Left lobe of liver (tissue), 2 donors: ENCODE measurements at places on chromosomes 7 and 10. TPM values are rescaled to one million over a fixed set of nuclear protein-coding genes. Genes with fewer than 3 reads are reported as not detected.

The HOXA13 gene
- 0.03 TPM for total RNA-seq

The GIMAP7 gene
- 4.4 TPM for total RNA-seq

The ECHDC3 gene
- total RNA-seq, result 137 TPM

The POM121C gene
- total RNA-seq, result 18.2 TPM

The FGL2 gene
- total RNA-seq, result 6.1 TPM

The TNS3 gene
- 47.2 TPM for total RNA-seq

The PPP2R2D gene
- 15.4 TPM for total RNA-seq

The NYAP1 gene
- total RNA-seq, result 0.38 TPM

The GPNMB gene
- 5.0 TPM for total RNA-seq

The DMBT1 gene
- 0.15 TPM for total RNA-seq

The BAMBI gene
- total RNA-seq, result 7.7 TPM

The TUBAL3 gene
- total RNA-seq, result not detected

The EN2 gene
- total RNA-seq, result not detected

The NUP205 gene
- 12.2 TPM for total RNA-seq

The MIOS gene
- 14.4 TPM for total RNA-seq
